ENCODE measurements at places on chromosomes 4 and X.
A peak's percentile ranks its signal among the peaks of the same experiment; 100 is the strongest.

DNA sequence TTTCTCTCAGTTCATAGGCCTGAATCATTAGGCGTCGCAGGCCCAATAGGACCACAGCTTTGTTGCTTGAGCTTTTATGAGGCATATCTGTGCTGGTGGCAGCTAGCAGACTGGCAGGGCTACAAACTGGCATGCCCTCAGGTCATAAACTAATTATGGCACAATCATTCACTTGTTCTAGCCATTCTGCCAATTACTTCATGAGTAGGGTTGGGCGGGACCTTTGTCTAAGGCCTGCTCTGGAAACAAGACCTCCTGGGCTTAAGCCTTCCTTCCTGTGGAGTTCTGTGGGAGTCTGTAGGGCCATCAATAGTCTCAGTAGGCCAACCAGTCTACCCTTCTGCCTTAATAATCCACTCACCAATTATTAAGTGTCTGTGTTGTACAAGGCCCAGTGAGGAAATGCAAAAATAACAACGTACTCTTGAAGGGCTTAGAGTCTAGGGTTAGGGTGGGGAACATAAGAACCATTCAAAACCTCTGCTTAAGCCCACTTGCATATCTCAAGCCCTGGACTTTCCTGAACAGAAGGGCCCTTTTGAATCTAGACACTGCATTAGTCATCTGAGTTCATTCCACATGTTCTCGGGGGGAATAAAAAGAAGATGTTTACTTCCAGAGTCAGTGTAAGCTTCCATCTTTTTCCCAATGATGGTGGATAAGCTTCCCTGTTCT, 44.5 kb downstream of the SHROOM4 start:
- no peak for DNase-seq

- no peak for DNase-seq
These were observed 1068.8 kb downstream of the FAM133A start for GRCh38 chrX:94742772-94743171.

DNA sequence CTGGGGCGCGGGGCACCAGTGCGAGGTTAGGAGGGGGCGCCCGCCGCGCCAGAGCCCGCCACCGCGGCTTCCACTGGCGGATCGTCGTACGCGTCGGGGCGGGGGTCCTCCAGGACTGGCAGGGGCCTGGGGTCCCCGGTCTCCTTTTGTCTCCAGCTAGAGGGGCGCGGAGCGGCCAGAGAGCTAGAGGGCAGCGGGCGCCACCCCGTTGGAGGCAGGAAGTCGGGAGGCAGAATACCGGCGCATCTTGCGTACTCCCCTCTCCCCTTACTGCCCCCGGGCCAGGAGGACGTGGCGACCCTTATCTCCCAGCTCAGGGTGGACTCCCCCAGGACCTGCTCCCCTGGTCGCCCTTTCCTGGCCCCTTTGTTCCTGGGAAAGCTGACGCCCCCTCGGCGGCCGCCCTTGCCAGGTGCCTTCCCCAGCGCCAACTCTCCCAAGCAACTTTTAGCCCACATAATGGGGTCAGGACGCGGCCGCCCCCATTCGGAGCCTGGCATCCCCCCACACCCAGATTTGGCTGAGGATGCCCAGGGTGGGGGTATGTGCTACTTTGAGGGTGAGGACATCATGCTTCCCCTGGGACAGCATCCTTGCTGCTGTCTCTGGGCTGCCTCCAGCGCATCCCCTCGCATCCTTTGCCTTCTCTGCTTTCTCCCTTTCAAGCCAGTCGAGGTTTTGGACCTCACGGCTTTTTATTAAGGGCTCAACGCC, 933 bp downstream of the CNKSR2 start:
- DNase-seq, result peak; percentile 5

DNA sequence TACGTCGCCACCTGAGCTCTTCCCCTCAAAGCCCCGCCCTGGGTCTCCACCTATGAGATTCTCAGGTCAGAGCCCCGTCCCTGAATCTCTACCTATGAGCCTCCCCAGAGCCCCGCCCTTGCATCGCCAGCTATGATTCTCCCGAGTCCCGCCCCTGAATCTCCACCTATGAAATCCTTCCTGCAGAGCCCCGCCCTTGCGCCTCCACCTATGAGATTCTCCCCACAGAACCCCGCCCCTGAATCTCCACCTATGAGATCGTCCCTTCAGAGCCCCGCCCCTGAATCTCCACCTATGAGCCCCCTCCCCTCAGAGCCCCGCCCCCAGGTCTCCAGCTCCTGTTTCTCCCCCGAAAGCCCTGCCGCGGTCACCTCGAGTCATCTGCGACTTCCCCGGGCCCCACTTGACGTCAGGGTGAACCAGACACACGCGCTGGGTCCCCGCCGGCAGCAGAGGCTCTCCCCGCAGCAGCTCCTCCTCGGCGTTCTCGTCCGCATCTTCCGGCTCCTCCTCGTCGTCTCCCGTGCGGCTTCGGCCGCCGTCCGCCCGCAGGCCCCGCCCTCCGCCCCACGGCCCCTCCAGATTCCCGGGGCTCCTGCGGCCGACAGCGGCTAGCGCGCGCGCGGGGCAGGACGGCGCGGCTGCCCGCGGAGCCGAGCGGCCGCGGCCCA, 393 bp downstream of the GTPBP6 start:
- peak; percentile 96 for DNase-seq

GRCh38 chrX:139877710-139878414, 55.0 kb downstream of the ATP11C start:
- DNase-seq, result peak; percentile 11

DNA sequence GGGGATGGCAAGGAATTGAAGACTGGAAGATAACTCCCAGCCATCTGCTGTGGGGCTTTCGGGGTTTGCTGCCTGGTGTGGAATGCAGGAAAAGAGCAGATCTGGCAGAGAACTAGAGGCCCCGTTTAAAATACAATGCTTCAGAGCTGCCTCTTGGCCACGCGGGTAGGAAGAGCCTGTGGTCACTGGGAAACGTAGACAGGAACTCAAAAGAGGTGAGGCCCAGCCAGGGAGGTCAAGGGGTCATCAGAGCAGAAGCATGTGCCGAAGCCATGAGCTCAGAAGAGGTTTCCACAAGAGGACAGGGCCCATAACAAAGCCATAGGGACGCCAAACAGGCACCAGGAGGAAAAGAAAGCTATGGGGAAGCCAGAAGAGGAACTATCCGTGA, 14.5 kb upstream of the STS start:
- no peak for DNase-seq

All from A549 (cell line).